Stimulated activated CD4-positive, alpha-beta T cell treated with anti-CD3 and anti-CD28 coated beads, Interleukin-15, amount 100 ng/mL, for 1 hour (primary cell): ENCODE measurements at places on chromosomes 2 and 18.

DNA sequence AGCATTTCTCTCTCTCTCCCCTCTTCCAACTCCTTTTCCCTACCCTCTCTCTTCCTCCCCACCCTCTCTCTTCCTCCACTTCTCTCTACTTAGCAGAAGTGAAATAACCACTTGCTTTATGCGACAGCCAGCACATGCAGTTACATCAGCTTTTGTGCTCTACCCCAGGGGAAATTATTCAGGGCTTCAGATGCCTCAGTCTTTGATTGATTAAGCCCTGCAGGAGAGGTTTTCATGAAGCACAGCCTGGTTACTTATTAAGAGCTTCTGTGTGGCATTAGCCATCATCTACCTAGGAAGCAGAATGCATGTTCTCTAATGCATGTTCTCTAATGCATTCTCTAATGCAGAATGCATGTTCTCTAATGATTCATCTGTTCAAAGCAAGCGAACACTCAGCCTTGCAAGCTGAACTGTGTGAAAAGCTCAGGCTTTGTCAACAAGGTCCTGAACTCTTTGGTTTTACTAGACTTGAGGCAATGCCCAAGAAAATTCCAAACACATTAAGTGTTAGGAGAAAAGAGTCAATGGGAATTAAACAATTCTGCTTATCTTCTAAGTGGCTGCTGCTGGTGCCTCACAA, 56.1 kb downstream of the LHCGR start:
- no peak for DNase-seq

GRCh38 chr2:47870641-47871540, 35.4 kb downstream of the FBXO11 start:
- no peak for DNase-seq

GRCh38 chr2:233173115-233173514, 78.4 kb upstream of the ATG16L1 start:
- no peak for DNase-seq

- DNase-seq, result no peak
These were observed 125.9 kb downstream of the GPD2 start for GRCh38 chr2:156562124-156562523.

DNA sequence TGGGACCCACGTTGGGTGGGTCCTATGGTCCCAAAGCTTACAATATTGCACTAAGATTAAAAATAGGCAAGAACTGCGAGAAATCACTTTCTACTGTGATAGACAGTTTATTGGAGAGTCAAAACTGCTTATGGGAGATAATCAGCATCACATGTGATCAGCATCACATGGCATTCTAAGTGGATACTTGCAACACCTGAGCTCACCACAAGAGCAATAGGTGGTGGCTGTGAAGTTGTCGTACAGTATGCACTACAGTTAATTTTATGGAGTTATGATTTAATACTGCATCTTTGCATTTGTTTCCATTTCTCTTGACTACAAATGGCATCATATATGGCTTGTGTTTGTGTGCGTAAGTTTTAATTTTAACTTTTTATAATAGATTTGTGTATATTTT, 11.6 kb downstream of the PNO1 start:
- no peak for DNase-seq

DNA sequence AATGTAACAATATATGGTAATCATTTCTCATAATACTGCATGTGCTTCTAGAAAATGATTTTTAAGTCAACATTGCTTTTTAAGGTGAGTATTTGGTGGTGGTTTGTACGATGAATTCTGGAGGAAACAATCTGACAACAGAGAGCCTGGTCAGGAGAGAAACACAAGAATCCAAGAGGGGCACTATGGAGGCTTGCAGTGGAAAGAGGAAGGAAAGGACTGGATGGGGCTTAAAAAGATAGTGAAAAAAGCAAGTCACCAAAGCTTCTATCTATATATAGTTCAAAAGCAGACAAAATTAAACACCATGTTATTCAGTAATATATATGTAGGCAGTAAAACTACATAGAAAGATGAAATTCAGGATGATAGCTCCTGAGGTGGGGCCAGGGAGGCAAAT, 109.4 kb upstream of the SERTAD2 start:
- DNase-seq, result no peak

GRCh38 chr18:50507120-50507590, 52.7 kb upstream of the MAPK4 start:
- no peak for DNase-seq

DNA sequence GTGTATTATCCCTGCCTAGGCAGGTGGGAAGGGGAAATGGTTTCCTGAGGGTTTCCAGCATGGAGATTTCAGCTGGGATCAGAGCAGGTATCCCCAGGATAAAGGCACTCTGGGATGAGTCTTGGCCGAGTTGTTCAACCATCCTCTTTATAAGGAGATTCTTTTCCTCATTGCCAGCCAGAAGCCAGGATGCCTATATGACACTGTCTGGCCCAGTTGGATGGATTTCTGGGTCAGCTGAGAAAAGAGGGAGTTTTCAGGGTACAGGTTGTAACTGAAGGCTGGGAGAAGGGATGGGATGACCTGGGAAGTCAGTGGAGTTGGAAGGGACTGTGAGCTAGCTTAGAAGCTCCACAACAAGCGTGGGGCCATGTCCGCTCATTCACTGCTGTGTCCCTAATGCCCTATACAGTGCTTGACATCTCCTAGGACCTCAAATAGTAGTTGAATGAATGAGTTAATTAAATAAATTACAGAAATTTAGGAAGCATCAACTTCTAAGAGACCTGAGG, 8.3 kb downstream of the RHOB start:
- DNase-seq, result no peak

DNA sequence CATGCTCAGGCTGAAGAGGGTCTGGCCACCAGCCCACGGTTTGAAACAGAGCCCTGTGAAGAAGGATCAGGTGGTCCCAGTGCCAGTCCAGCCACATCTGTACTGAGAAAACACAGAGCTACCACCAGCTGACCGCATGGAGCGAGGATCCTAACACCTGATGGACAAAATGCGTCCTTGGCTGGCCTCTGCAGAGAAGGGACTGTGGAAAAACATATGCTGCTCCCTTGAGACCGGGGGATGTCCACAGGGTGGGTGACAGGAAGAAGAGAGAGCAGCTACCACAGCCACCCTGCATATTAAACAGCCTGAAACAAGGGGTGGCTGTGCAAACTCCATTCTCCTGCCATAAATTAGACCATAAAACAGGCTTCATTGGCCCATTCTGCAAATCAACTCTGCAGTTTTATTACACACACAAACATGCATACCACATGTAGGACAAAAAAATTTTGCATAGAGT, 137.2 kb downstream of the BCL2 start:
- no peak for DNase-seq

GRCh38 chr18:55500316-55501086, 87.5 kb downstream of the TCF4 start:
- DNase-seq, result no peak

DNA sequence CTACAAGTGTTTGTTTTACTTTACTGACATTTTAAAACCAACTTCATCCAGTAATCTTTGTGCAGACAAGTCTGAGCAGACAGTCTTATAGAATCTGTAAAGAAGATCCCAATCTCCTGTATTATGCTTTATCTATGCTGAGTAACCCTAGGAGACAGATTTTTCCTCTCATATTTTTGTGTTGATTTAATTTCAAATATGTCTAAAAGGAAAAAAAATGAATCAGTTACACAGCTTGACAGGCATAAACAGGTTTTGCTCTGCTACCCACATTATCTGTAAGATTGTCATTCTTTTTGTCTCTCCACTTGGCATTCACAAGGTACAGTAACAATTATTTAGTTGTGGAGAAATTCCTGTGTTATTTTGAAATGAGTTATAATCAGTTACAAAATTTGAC, 415.0 kb downstream of the NYAP2 start:
- no peak for DNase-seq

DNA sequence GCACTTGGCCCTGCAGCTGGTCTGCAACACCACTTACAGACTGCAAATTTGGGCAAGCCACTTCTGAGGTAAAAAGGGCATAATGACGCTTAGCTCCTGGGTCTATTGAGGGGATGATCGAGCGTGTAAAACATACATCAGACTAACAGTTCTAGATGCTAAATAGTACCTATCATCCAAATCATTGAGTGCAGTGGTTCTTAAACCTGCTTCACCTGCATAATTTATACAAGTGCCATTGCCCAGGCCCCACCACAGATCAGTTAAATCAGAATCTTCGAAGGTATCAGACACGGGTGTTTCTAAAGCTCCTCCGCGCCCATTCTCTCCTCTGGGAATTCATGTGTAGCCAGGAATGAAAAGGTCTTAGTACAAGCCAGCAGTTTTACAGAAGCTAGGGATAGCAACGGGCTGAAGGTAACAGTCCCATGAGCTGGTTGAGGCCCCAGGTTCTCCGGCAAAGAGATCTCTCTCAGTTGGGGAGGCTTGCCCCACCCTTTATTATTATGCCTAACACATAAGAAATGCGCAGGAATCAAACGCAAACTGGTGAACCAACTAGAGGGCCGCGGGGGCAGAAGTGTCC, 737 bp upstream of the RNF181 start:
- no peak for DNase-seq

GRCh38 chr18:3540805-3541548, 91.0 kb downstream of the TGIF1 start:
- DNase-seq, result no peak

- DNase-seq, result no peak
These were observed 2.0 kb upstream of the TBC1D8 start for GRCh38 chr2:101153077-101153707.

DNA sequence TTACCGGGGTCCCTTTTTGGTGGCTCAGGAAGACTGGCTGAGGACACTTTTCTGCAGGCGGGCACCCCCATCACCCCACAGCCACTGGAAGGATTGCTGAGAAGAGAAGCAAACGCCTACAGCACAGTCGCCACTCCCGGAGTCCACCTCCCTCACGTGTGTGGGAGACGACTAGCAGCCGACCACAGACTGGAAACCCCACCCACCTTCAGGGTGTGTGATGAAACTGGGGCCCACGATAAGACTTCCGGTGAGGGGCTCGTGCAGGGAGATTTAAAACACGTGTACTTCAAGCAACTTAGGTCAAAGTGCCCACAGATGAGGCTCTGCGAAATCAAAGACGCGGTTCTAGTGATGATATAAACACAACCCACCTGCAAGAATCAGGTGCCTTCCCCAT, 26.3 kb downstream of the MBP start:
- peak; percentile 46 for DNase-seq

DNA sequence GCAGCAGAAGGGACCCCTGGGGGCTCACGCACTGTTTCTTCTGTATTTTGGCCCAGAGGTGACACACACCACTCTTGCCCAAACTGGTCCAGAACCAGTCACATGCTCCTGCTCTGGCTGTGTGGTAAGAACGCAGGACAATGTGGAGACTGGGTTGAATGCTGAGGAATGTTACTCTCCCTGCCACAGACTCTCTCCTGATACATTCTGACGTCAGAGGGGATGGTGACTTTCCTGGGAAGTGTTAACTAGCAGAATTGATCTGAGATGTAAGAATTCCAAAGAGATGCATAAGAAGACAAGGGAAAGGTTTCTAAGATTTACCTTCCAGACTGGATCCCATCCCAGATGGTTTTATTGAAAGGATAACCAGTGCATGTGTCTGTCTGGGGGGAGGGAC, 100.8 kb downstream of the ASB1 start:
- no peak for DNase-seq

DNA sequence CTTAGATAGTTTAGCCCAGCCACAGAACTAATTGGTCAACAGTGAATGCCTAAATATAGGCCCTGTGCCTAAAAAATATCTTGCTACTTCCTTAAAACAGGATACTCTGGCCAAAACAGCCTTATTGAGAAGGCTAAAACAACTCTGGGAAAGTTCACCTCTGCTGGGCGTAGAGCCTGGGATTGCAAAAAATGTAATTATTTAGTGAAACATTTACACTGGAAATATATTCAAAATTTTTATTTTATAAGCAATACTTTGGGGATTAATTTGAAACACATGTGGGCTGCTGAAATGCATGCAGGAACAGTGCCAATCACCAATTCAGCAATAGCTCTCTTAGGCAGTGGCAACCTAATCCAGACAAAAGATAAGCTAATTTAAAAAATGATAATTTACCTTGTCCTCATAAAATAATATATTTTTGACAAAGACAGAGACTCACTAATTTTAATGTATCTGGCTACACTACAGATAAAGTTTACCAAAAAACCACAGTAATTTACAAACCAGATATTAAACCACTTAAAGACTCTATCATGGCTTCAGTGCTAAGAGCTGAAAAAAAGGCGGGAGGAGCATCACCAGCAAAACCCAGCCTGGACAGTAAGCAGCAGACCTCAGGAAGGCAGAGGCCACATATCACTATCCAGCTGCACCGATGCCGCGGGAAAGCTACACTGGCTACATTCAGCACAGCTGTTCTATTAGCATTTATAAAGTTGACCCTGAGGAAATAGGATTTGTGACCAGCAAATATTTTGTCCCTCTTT, 18.5 kb downstream of the TRAK2 start:
- no peak for DNase-seq

DNA sequence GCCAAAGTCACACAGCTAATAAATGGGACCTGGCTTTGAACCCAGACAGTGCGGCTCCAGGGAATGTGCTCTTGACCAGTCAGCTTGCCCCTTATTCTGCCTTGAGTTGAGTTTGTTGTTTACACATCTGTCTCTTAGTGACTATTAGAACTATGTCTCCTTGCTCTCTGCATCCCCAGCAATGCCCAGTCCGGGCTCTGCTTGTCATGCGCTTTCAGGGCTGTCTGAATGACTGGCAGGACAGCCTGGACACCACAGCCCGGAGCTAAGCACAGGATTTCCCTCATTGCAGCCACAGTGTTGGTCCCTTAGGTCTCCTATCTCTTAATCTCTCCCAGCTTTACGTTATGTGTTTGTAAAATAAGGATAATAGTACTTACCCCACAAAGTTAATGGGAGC, 246.4 kb upstream of the RAB12 start:
- no peak for DNase-seq

- DNase-seq, result no peak
These were observed 90.4 kb downstream of the MBD2 start for GRCh38 chr18:54134053-54134452.

DNA sequence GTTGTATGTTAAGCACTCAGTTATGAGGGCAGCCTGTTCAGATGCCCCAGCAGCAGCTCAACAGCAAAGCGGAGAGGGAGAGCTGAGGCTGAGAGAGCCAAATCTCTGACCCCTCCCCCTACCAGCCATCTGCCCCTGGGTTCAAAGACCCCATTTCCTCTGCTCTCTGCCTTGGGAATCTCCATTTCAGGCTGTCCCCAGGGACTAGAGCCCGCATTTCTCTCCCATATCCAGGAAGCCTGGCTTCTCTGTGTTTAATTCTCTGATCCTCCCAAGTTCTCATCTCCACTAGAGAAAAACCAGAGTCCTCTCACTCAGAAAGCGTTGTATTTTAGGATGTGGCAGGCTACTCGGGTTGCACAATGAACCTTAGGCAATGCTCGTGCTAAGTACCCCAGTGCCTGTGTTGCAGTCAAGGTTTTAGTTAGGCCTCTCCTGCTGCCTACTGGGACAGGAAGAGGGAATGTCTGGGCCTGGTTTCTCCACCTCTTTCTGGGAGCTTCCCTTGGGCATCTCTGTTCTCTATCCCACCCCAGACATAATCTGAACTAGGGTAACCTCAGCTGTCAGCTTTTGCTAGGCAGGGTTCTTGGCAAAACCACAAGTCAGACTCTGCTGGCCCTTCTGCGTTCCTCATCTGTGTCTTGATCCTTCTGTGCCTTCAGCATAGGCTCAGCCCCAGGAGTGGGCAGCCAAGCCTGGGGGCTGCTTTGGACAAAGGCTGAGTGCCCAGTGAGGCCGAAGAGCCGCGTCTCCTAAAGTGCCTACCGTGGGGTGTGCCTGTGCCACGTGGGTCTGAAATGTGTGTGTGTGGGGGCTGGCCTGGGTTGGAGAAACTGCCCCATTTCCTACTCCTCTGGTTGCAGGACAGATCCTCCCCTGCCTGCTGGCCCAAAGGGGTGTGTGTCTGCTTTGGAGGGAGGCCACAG, 96.8 kb downstream of the STPG4 start:
- no peak for DNase-seq
